ENCODE measurements at places on chromosomes 2 and 18.

- DNase-seq, result no peak
Observed at GRCh38 chr18:23037646-23038045, 97.6 kb upstream of the CABLES1 start.

GRCh38 chr2:120863146-120863545 lies 127.5 kb downstream of the GLI2 start:
- no peak for DNase-seq

- DNase-seq, result no peak
Observed at GRCh38 chr18:49784427-49785185, 28.7 kb downstream of the ACAA2 start.

DNA sequence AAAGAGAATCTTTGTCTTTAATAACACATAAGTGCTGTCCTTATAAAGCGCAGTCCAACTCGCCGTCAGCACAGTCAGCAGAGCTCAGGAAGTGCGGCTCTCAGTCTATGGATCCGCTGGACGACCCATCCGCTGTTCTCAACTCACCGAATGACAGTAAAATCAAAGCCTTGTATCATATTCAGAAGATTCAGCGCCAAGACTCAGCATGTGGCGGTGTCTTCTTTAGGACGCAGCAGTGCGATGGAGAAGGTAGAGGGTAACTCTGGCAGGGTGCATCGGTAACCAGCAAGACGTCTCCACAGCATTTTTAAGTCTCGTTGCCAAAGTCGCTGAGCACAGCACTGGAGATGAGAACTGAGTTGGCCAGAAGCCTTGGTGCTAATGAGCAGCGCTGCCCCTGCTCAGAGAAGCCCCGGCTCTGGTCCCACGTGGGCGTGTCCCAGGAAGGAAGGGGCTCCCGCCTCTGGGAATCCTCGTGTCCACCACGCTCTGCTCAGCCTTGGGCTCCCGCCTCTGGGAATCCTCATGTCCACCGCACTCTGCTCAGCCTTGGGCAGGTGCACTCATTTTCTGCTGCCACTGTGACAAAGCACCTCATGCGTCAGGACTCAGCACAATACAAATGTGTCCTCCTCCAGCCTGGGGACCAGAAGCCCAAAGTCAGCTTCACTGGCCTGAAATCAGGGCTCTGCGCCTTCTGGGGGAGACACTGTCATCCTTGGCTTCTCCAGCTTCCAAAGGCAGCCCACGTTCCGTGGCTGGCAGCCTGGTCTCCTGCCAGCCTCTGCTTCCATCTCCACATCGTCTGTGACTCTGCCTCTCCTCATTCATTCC lies 238.0 kb upstream of the SALL3 start:
- DNase-seq, result no peak

DNA sequence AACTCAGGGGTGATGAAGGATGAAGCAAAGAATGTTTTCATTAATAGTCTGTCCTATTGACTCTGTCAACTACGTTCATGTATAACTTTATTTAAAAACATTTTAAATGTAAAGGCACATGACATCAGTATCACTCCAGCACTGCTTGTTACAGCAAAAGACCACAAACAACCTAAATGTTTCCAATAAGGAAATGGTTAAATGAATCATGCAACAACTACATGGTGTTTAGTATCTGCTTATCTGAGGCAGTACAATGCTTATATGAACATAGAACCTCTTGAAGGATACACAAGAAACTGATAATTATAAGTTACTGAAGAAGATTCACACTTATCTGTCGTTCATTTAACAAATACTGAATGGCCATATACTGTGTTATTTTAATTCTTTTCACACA lies 8.4 kb downstream of the BARD1 start:
- DNase-seq, result no peak

- no peak for DNase-seq
Observed at GRCh38 chr18:22858121-22858520, 75.0 kb upstream of the RBBP8 start.

GRCh38 chr2:172735582-172736423 lies at the start of gene RAPGEF4:
Gene RAPGEF4, plus strand, starts transcription at chr2:172735845. Its CDS starts 139 bp downstream, at chr2:172735984.
- no peak for DNase-seq

GRCh38 chr2:111209045-111209514 lies 88.4 kb downstream of the BCL2L11 start:
- DNase-seq, result peak; percentile 7

- no peak for DNase-seq
Observed at GRCh38 chr2:117074756-117075155, 739.7 kb upstream of the DDX18 start.

DNA sequence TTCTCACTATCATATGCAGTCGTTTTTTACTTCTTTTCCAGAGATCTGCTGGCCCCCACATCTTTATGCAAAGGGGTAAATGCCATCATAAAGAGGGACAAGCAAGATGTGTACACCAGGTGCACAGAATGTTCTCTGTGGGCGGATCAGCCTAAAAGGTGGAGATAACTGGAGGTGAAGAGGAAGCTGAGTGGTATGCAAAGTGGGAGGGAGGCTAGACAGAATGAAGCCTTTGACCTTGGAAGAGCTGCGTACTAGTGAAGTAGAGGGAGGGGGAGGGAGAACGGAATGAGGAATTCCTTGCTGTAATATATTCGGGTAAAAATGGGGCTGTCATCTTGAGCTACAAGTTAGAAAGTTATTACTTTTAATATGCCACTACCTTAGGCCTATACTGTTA lies 287.5 kb upstream of the VRK2 start:
- DNase-seq, result no peak

DNA sequence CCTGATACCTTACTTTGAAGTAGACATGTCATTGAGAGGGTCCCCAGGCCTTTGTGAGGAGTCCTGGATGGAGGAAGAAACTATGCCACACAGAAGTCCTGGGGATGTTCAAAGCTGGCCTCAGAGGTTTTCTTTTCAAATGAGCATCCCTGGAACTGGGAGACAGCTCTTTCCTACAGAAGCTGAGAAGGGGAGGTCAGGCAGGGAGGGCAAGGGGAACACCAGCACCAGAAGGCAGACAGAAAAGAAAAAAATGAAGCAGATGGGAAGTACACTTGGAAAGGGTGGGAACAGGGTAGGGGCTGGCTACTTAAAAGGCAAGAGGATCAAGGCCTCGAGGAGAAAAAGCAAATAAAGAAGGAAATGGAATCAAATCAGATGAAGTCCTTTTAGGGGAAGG lies 120.0 kb downstream of the FMNL2 start:
- no peak for DNase-seq

Measured in CD4-positive, alpha-beta T cell treated with Interleukin-6 at 100 ng/mL for 8 hours (primary cell).